ENCODE measurements at places on chromosomes 1 and 21. TPM values are rescaled to one million over a fixed set of nuclear protein-coding genes. Genes with fewer than 3 reads are reported as not detected.

C4BPB gene
- 0.08 TPM for polyA plus RNA-seq

C1orf115 gene
- 2.6 TPM for polyA plus RNA-seq

C1orf105 gene
- not detected for polyA plus RNA-seq

KCNK2 gene
- 0.07 TPM for polyA plus RNA-seq

CD34 gene
- 3.8 TPM for polyA plus RNA-seq

All from esophagus (tissue), 2 donors.